ENCODE measurements at places on chromosomes 4 and X.

DNA sequence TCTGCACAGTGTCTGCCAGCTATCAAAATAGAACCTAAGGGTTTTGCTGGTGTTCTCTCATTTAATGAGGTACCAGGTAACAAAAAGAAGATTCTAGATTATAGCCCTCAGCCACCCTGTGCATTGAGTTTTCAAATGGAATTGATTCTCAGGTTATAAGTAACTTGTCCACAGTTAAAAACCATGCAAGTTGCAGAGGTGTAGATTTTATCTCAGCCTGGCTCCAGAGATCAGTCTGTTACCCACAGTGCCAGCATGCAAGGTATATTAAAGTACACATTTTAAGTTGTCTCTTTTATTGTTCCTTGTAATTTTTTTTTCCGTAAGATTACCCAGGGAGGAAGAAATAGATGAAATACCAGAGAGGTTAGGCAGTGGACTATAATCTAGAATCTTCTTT lies 59.7 kb downstream of the RAPGEF2 start:
- no peak for DNase-seq

GRCh38 chr4:28010577-28011240 lies 1150.1 kb downstream of the STIM2 start:
- DNase-seq = no peak

DNA sequence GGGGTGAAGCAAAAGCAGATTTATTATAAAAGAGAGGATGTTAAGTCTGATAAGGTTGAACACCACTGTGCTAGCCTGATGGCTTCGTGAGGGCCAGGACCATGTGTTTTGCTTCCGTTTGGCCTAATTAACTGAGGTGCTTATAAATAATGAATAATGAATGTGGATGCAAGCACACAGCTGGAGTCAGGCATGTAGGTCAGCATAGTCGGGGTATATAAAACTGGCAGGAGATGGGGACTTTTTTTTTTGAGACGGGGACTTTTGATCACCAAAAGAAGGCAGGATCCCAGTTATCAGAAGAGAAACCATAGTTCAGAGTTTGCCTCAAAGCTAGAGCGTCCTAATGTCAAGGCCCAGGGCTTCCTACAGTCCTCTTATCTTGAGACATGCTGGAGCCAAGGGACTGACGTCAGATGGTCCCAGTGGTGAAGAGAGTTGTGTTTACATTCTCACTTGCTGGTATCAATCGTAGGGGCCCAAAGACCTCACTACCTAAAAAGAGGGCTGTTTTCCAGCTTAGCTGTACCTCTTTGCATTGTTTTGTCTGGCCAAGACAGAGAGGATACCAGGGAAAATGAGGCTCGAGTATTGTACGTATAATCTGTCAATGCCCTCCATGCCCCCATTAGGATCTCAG lies 50.4 kb downstream of the RTL9 start:
- DNase-seq = no peak

DNA sequence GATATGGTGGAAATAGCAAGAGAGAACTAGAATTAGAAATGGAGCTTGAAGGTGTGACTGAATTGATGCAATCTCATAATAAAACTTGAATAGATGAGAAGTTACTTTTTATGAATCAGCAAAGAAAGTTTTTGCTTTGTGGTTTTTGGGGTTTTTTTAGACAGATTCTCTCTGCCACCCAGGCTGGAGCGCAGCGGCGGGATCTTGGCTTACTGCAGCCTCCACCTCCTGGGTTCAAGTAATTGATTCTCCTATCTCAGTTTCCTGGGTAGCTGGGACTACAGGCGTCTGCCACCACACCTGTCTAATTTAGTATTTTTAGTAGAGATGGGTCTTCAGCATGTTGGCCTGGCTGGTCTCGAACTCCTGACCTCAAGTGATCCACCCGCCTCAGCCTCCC lies 23.7 kb upstream of the NEIL3 start:
- no peak for DNase-seq

DNA sequence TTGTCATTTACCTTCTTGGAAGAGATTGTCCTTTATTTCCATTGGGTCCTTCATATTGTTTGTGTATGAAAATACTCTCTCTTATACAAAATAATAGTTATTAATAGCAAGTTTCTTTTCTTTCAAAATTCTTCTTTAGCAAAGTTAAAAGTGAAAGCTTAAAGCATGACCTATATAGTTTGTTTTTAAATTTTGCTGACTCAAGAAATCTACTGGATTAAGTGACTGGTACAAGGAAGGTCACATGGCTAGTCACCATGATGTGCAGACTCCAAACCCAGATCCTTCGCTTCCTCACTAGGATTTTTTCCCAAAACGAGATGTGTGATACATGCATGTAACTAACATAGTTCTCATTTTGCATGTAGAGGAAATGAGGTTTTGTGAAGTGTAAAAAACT lies 322.7 kb downstream of the FRMPD4 start:
- no peak for DNase-seq

DNA sequence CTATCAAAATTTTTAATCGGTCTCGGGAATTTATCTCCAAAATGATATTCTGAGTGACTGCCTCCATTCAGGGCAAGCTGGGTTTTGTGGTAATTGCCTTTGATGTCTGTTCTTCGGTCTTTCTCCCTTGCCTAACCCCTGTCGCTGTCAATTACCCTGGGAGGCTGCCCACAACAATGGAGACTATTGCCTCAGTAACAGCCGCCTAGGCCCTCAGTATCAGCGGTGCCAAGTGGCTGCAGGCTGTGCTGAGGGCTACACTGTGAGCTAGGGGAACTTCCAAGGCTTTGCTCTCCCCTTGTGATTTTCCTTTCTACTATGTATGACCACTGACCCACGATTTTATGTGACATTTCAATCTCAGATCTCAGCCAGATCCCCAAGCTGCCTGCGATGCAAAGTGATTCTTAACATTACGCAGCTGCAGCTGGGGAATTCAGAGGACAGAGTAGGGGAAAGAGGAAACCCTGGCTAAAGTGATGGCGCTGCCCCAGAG lies 36.3 kb upstream of the REST start:
- no peak for DNase-seq

- DNase-seq = no peak
Measured at GRCh38 chr4:14165222-14165920, 537.8 kb upstream of the BOD1L1 start.

- peak; percentile 90 for DNase-seq
Measured at GRCh38 chr4:2745981-2746806, 9.9 kb downstream of the TNIP2 start.

Data from activated T-cell treated with anti-CD3 and anti-CD28 coated beads for 48 hours (primary cell).